ENCODE measurements at places on chromosomes 1 and 21. TPM values are rescaled to one million over a fixed set of nuclear protein-coding genes. Genes with fewer than 3 reads are reported as not detected.

Gene B3GALT5
- 0.48 TPM for total RNA-seq

Gene MYOC
- total RNA-seq = not detected

Gene DOP1B
- 16.4 TPM for total RNA-seq

Gene URB1
- total RNA-seq = 16.7 TPM

DNA sequence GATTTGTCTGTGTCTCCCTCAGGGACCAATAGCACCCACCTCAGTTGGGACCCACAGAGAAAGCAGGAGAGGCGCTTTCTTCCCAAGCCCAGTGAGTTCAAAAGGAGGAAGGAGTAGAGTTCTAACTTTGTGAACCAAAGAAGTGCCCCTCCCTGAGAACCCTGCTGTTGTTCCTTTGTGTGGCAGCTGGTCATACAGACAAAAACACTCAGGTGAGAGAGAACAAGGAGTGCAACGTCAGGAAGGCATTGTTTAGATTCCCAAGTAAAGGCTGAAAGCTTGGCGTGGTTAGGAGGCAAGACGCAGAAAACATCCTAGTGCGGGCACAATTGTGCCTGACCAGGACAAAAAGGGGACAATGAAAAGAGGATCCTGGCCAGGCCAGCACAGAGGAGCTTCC, 654.6 kb downstream of the KIF26B start:
- DNase-seq = no peak

- no peak for DNase-seq
Measured at GRCh38 chr1:58883888-58884482, 100.1 kb upstream of the JUN start.

GRCh38 chr1:111643097-111643496, 23.5 kb downstream of the RAP1A start:
- DNase-seq = no peak

DNA sequence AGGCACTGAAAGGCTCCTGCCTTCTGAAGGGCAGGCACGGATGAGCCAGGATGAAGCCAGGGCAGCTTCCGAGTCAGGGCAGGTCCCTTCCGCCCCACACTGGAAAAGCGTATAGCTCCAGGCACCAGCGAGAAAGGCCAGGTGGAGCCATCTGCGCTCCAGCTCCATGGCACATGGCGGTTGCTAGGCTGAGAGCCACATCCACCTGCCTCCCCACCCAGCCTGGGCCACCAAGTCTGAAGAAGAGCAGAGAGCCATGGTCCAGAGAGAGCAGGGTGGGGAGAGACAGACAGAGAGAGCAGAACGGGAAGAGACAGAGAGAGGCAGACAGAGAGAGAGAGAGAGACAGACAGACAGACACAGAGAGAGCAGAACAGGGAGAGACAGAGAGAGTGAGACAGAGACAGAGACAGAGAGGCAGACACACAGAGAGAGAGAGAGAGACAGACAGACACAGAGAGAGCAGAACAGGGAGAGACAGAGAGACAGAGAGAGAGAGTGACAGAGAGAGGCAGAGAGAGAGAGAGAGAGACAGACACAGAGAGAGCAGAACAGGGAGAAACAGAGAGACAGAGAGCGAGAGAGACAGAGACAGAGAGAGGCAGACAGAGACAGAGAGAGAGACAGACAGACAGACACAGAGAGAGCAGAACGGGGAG, 5.2 kb downstream of the FNDC10 start:
- DNase-seq = no peak

DNA sequence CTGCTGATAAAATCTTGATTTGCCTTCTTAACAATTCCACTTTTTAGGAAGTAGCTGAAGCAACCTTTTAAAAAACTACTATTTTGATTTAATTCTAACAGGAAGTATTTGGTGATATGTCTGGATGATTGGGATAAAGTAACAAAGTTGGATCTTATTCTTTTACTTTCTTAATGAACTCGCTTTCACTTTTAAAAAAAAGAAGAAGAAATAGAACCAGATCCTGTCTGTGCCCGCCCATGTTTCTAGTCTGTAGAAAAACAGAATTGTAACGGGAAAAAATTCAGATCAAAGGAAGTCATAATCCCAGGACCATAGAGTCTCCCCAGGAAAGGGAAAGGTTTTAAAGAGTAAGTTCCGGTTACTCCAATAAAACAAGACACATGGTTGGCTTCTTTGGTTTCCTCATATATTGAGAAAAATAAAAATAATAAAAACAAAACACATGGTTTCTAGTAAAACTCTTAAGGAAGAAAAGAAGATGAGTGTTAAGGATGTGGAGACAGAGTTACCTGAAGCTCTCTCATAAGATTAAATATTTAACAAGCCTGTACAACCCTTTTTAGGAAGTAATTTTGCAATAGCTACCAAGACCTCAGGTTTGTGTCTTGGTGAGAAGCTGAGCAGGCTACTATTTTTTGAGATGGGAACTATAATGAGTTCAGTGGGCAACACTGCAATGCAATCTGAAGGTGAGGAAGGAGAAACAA, 4.9 kb downstream of the CD48 start:
- DNase-seq = no peak

DNA sequence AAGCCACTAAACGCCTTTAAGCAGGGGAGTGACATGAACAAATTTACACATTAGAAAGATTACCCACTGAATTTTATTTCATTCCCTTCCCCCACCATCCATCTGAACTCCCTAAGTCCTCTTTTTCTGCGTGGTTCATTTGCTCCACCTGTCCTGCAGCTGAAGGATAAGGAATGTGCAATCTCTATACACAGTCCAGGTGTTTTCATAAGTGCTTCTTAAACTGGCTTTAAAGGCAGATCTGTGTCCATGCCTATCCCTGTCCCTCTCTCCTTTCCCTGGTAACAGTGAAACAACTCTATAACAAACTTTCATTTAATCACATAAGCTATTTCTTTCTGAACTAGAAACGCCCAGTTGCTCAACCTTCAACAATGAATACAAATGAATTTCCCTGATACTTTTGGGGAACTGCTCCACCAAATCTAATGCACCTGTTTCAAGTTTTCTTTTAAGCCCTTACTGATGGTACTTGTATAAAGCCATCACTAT, 8.4 kb downstream of the GSTM3 start:
- DNase-seq = no peak

GRCh38 chr1:228853637-228854036, 118.4 kb downstream of the RHOU start:
- DNase-seq = no peak

Measured in A172 (cell line).